ENCODE measurements at places on chromosomes 12 and 14.

DNA sequence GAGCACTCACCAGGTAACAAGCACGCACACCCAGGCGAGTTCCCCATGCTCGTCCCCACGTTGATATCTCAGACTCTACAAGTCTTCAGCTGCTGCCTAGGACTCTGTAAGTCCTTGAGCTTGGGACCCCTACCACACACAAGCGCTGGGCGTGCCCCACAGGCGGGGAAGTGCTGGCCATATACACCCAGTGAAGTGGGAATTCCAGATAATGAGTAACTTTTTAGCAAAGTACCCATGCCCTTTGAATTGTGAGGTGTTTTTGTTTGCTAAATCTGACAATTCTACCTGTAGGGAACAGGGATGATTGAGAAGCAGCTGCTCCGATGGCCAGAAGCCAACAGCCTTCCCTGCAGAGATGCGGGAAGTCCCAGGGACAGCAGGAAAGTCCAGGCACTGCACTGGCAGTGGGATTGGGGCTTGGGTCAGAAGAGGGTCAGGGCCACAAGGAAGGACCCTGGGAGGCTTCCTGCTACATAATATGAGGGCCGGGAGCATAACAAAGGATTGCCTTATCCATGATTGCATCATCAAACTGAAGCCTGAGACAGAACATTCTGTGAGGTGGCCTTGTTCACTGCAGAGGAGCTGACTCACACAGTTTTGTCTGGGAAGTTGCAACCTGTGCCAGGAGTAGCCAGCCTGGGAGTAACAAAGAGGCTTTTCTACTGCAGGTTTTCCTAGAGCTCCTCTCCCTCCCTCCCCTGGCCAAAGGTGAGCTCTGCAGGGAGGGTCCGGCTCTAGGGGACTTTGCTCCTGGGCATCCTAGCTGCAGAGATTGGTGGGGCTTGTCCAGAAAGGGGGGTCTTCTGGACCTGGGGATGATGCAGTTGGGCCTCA, 13.2 kb upstream of the SERPINA3 start:
- peak; percentile 86 for DNase-seq

- no peak for DNase-seq
These were observed 57.6 kb downstream of the SPTSSA start for GRCh38 chr14:34404416-34404815.

GRCh38 chr12:50597200-50598195, 92.7 kb downstream of the DIP2B start:
- DNase-seq = peak; percentile 33

DNA sequence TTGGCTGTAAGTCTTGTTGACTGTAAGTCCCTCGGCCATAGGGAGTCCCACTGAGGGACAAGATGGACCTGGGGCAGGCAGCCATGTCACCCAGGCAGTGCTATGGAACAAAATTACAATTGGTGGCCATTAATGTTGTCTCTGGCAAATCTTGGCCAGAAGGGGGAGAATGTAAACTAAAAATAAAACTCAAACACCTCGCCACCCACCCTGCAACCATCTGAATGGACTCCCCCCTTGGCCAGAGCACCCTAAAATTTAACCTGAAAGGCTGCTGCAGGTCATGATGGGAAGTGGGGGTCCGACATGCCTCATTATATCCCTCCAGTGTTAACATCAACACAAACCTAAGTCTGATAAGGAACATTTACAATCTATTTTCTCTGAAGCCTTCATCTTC, 8.2 kb downstream of the SLC22A17 start:
- DNase-seq = no peak

GRCh38 chr14:91380610-91381371, 36.8 kb downstream of the CCDC88C start:
- peak; percentile 27 for DNase-seq

DNA sequence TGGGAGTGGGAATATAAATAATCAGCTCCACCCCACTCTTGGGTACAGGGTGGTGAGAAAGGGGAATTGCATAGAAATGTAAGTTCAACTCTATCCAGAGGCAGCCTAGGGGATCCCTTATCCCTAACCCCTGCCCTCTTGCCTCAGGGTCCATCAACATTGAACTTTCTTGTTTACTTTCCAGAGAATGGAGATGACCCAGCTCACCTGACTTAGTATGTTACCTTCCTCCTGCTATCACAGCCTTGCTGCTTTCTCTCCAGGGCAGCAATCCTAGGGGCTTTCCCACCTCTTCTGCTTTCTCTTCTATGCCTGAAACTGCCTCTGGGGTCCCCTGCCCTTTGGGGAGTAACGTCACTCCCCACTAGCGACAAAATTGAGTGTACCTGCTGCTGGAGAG, 2.7 kb downstream of the LRP1 start:
- no peak for DNase-seq

DNA sequence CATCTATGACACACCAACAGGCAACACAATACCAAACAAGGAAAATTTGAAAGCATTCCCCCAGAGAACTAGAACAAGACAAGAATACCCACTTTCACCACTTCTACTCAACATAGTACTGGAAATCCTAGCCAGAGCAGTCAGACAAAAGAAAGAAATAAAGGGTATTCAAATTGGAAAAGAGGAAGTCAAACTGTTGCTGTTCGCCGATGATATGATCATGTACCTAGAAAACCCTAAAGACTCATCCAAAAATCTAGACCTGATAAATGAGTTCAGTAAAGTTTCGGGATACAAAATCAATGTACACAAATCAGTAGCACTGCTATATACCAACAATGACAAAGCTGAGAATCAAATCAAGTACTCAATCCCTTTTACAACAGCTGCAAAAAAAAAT, 8.1 kb upstream of the ATL1 start:
- no peak for DNase-seq

GRCh38 chr14:77026930-77027537, 1.5 kb downstream of the IRF2BPL start:
- no peak for DNase-seq

DNA sequence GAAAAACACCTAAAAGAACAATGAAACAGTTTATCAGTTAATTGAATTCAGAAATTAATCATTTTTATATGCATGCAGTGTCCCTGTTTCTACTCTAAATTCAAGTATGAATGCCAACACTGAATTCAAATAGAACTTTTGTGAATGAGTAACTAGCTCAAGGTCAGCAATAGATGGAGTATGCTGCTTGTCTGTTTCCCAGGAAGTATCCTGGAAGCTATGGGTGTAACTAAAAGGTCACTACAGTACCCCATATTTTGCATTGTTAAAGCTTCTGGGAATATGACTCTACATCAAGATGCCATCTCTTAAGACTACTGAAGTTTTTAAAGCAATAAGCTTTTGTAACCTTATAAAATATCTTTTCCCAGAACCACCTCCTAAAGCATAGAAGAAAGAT, 681.4 kb upstream of the FBXO33 start:
- DNase-seq = no peak

DNA sequence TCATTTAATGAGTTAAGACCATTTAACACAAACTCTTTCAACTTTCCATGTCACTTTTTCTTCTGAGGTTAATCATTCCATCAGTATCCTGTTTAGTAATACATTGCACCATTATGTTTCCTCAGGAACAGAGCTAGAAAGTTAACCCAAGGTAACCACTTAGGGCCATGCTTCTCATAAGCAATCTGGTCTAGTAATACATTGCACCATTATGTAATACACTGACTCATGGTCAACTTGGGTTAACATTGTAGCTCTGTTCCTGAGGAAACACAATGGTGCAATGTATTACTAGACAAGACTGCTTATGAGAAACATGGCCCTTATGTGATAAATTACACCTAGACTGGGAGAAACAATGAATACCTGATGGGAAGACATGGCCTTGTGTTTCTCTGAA, 21.7 kb downstream of the ERH start:
- DNase-seq = no peak

- no peak for DNase-seq
These were observed 1.6 kb downstream of the STAB2 start for GRCh38 chr12:103588680-103589079.

GRCh38 chr12:99130808-99131553, 485.9 kb downstream of the APAF1 start:
- DNase-seq = peak; percentile 5

DNA sequence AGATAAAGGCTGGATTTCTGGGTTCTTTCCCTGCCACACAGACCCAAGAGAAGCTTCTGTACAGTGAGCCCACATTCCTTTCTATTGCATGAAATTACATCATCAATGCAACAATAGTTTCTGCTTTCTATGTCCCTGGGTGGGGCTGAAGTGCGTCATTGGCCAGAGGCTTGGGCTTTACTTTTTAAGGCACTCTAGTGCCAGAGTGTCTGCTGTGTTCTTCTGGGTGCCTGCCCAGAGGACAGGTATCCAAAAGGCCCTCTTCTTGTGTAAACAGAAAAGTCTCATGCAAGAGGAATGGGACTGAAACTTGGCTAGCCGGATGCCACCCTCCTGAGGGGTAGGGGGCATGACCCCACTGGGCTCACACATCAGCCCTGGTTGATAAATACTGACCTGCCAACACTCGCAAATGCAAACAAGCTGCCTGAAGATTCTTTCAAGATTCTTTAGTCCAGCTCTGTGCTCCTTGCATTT, 5.9 kb downstream of the KRT86 start:
- DNase-seq = peak; percentile 84

DNA sequence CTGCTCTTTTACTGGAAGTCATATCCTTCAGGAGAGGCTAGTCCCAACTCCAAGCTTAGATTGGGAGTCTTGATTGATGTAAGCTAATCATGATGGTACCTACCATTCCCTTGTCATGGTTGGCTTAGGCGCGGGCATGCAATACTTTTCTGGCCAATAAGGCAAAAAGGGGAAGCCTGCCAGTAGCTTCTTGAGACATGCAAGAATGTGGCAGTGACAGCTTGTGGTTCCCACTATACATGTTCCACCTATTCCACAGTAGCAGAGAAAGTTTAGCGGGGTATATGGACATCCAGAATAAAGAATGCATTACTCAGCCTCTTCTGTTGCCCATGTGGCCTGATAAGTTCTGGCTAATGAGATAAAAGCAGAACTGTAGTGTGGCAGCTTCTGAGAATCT, 55.0 kb downstream of the AP5M1 start:
- DNase-seq = no peak

DNA sequence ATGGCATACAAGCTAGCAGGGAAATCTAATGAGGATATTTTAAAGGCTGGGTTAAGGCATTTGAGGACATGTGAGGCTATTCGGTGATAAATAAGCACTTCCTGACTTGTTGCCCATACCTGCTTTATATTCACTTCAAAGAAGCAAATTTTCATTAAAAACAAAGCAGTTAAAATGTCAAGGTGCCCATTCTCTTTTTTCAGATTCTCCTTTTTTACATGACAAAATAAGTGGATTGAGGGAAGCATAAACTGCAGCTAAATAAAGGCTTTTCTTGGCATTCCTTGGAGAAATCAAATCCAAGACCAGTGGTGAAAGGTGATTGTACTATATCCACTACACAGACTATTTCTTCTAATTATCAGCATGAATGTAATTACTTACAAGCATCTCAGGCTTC, 166.9 kb downstream of the PTCSC3 start:
- DNase-seq = no peak

- DNase-seq = no peak
These were observed 550 bp downstream of the GNG2 start for GRCh38 chr14:51860825-51861499.

- DNase-seq = no peak
These were observed 111.6 kb upstream of the NOS1 start for GRCh38 chr12:117472983-117473382.

- no peak for DNase-seq
These were observed 4.5 kb downstream of the SELPLG start for GRCh38 chr12:108629151-108629550.

- no peak for DNase-seq
These were observed 641.9 kb upstream of the TBX3 start for GRCh38 chr12:115325858-115326257.

GRCh38 chr12:79151956-79152355, 287.4 kb downstream of the SYT1 start:
- DNase-seq = no peak

DNA sequence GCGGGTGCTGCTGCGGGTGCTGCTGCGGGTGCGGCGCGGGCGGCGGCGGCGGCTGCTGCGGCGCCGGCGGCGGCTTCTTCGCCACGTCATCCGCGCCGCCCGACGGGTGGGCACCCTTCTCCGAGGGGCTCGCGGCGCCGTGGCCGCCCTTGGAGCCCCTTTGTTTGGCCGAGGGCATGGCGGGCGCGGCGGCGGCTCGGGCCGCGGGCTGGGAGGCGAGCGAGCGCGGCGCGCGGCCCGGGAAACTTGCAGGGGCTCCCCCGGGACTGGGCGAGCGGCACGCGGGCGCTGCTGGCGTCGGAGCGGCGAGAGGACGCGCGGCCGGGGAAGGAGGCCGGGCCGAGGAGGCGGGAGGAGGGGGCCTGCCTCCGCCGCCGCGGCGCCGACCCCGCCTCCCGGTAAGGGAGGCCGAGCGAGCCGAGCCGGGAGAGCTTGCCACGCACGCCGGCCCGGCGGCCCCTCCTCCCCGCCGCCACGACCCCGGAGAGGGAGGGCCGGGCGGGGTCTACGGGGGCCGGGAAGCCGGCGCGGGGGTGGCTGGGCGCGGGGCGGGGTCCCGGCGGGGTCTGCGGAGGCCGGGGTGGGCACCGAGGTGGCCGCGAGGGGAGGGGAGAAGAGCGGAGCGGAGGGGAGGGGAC, at the start of gene CKAP4:
Gene CKAP4, minus strand, starts transcription at position 347 of the 638 bp plus-strand sequence. Its CDS starts 169 bp downstream, at position 178.
- DNase-seq = peak; percentile 73

- DNase-seq = no peak
These were observed 41.7 kb downstream of the TSPAN11 start for GRCh38 chr12:30968211-30968610.

- DNase-seq = peak; percentile 100
These were observed 49.1 kb downstream of the NCOR2 start for GRCh38 chr12:124518051-124518932.

- DNase-seq = no peak
These were observed 2.0 kb downstream of the MGP start for GRCh38 chr12:14883686-14884085.

GRCh38 chr12:88113871-88114270, 28.0 kb downstream of the CEP290 start:
- DNase-seq = peak; percentile 3

- DNase-seq = peak; percentile 61
These were observed at the start of gene ZNF705A for GRCh38 chr12:8156845-8157244. TSS of gene ZNF705A (plus strand) at chr12:8157015. CDS start at chr12:8172626, 15,611 bp downstream.

- no peak for DNase-seq
These were observed 822 bp upstream of the POU6F1 start for GRCh38 chr12:51218607-51219161.

DNA sequence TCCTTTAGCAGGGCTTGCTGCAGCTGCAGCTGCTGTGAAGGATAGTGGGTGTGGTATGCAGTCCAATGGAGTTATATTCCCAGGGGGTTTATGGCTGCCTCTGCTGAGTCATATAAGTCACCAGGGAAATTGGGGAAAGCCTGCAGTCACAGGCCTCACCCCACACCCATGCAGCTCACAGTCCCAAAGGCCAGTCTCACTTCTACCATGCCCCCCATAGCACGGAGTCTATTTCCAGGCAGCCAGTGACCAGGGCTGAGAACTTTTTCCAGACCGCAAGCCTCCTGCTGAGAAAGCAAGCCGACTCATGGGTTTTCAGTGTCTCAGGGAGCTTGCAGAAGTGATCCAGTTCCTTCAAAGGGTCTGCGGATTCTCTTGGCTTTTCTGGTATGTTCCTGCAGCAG, 322.4 kb upstream of the CLEC14A start:
- no peak for DNase-seq

GRCh38 chr12:13100605-13100881, 2.9 kb downstream of the GSG1 start:
- no peak for DNase-seq

GRCh38 chr14:95480109-95480886, 36.2 kb downstream of the SYNE3 start:
- DNase-seq = no peak

GRCh38 chr12:67450441-67450840, 181.3 kb downstream of the CAND1 start:
- no peak for DNase-seq

- DNase-seq = no peak
These were observed 77.6 kb upstream of the NID2 start for GRCh38 chr14:52146504-52146903.

- no peak for DNase-seq
These were observed 43.6 kb upstream of the DDX11 start for GRCh38 chr12:31029916-31030562.

All from fibroblast of skin of left quadriceps (primary cell).